ENCODE measurements at places on chromosomes 3 and 15. TPM values are rescaled to one million over a fixed set of nuclear protein-coding genes. Genes with fewer than 3 reads are reported as not detected.

GRCh38 chr15:85024509-85025336 is 43.1 kb downstream of the PDE8A start:
- H3K27me3 ChIP-seq: no peaks in the 10 kb centered on the region
- no peak for DNase-seq
- H3K36me3 ChIP-seq: no peaks in the 10 kb centered on the region
- H3K4me1 ChIP-seq: peaks cover 24% of the 10 kb centered on the region

- H3K4me3 ChIP-seq: no peak overlapping the region
- H3K27me3 ChIP-seq: no peaks in the 10 kb centered on the region
These were observed 15.7 kb downstream of the BHLHE40 start for GRCh38 chr3:4994823-4995499.

The PDZRN3 gene
- not detected for total RNA-seq

The PLSCR2 gene
- not detected for total RNA-seq

- no peak overlapping the region for H3K27ac ChIP-seq
- no peaks in the 10 kb centered on the region for H3K4me1 ChIP-seq
- DNase-seq: no peak
These were observed 166.0 kb downstream of the ARRDC4 start for GRCh38 chr15:98126326-98127085.

The NEO1 gene
- total RNA-seq: 6.5 TPM

The KBTBD12 gene
- not detected for total RNA-seq

DNA sequence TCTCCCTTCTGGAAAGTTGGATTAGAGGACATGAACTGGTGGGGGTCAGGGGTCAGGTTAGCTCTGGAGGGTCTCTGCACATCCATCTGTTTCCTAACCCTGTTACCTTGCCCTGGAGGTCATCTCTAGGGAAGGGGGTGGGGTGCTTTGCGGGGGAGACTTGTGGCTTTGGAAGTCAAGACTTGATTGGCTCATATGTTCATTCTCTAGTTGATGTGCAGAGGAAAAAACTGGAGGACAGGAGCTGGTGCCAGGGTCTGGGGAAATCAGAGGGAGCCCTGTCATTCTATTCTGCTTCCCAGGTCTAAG is 42.9 kb upstream of the ROPN1 start:
- no peak overlapping the region for H3K4me3 ChIP-seq
- peaks cover 44% of the 10 kb centered on the region for H3K27me3 ChIP-seq
- no peak for DNase-seq
- no peaks in the 10 kb centered on the region for H3K36me3 ChIP-seq
- H3K4me1 ChIP-seq: no peaks in the 10 kb centered on the region
- H3K27ac ChIP-seq: no peak overlapping the region

DNA sequence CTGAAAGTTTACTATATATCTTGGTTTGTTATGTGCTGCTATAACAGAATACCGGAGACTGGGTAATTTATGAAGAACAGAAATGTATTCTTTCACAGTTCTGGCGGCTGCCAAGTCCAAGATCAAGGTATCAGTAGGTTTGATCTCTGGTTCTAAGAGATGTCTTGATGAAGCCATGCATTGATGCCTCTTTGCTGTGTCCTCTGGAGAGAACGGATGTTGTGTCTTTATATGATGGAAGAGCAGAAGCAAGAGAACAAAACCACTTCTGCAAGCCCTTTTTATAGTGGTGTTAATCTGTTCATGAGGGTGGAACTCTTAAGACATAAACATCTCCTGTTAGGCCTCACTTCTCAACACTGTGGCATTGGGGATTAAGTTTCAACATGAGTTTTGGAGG is 62.7 kb downstream of the TCF12 start:
- no peak for DNase-seq
- H3K27me3 ChIP-seq: no peaks in the 10 kb centered on the region
- H3K4me3 ChIP-seq: no peak overlapping the region
- peaks cover 33% of the 10 kb centered on the region for H3K4me1 ChIP-seq
- H3K27ac ChIP-seq: no peak overlapping the region
- peaks cover 4% of the 10 kb centered on the region for H3K36me3 ChIP-seq

- H3K4me1 ChIP-seq: peaks cover 12% of the 10 kb centered on the region
- H3K36me3 ChIP-seq: no peaks in the 10 kb centered on the region
- no peaks in the 10 kb centered on the region for H3K27me3 ChIP-seq
- peak overlapping the region; percentile 38 for H3K27ac ChIP-seq
- no peak overlapping the region for H3K4me3 ChIP-seq
- DNase-seq: no peak
These were observed 35.9 kb downstream of the VGLL4 start for GRCh38 chr3:11607816-11608215.

The BUB1B gene
- total RNA-seq: 44.4 TPM

DNA sequence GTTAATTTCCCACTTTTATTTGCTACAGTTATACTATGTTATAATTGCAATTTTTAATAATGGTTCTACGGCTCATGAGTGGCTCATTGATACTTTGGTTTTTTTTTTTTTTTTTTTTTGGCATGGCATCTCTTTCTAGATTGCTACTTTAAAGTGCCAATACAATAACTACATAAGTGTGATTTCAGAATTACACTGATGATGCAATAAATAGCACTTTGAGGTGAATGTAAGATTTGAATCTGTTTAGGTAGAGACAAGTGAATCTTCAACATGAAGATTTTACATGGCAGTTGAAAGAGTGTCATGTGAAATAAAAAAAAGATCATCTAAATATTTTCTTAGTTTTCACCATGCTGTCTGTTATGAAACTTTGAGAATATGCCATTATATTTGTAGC is 75.7 kb downstream of the KBTBD8 start:
- H3K36me3 ChIP-seq: no peaks in the 10 kb centered on the region
- no peaks in the 10 kb centered on the region for H3K27me3 ChIP-seq
- DNase-seq: no peak
- no peak overlapping the region for H3K4me3 ChIP-seq

The STAC gene
- not detected for total RNA-seq

GRCh38 chr3:115396801-115397200 is 226.5 kb upstream of the GAP43 start:
- DNase-seq: no peak
- no peaks in the 10 kb centered on the region for H3K4me1 ChIP-seq
- no peak overlapping the region for H3K4me3 ChIP-seq
- H3K27ac ChIP-seq: no peak overlapping the region

DNA sequence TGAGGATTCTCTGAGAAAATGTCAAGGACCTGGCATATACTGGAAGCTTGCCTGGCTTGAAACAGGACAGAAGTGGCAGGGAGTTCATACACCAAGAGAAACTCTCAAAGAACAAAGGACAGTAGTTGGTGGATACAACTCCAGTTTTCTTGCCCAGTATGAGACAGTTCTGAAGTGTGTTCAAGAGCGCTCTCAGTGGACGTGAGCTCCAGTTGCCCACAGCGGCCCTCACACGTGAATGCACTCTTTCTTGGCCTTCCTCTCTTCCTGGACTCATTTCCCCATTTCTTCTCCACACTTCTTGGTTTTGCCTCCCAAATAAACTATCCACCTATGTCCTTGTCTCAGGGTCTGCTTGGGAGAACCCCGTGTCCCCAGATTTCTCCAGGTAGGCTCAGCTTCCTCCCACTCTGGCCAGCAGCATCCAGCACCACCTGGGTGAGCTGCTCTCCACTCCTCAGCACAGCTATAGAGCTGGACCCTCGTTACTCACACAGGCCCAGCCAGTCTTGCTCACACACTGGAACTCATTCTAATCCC is 54.5 kb downstream of the DCLK3 start:
- no peak overlapping the region for H3K27ac ChIP-seq
- no peak for DNase-seq
- H3K4me3 ChIP-seq: no peak overlapping the region
- H3K27me3 ChIP-seq: no peaks in the 10 kb centered on the region
- H3K4me1 ChIP-seq: no peaks in the 10 kb centered on the region

GRCh38 chr3:132417695-132418411 is 551 bp downstream of the DNAJC13 start:
- H3K4me3 ChIP-seq: peak overlapping the region; percentile 78
- peaks cover 13% of the 10 kb centered on the region for H3K4me1 ChIP-seq
- H3K27me3 ChIP-seq: no peaks in the 10 kb centered on the region
- peak overlapping the region; percentile 78 for H3K27ac ChIP-seq

- H3K27ac ChIP-seq: no peak overlapping the region
- peak; percentile 41 for DNase-seq
- peaks cover 33% of the 10 kb centered on the region for H3K4me1 ChIP-seq
- no peaks in the 10 kb centered on the region for H3K27me3 ChIP-seq
- H3K4me3 ChIP-seq: peak overlapping the region; percentile 38
- H3K36me3 ChIP-seq: no peaks in the 10 kb centered on the region
These were observed 161.3 kb upstream of the TLE3 start for GRCh38 chr15:70259028-70259424.

DNA sequence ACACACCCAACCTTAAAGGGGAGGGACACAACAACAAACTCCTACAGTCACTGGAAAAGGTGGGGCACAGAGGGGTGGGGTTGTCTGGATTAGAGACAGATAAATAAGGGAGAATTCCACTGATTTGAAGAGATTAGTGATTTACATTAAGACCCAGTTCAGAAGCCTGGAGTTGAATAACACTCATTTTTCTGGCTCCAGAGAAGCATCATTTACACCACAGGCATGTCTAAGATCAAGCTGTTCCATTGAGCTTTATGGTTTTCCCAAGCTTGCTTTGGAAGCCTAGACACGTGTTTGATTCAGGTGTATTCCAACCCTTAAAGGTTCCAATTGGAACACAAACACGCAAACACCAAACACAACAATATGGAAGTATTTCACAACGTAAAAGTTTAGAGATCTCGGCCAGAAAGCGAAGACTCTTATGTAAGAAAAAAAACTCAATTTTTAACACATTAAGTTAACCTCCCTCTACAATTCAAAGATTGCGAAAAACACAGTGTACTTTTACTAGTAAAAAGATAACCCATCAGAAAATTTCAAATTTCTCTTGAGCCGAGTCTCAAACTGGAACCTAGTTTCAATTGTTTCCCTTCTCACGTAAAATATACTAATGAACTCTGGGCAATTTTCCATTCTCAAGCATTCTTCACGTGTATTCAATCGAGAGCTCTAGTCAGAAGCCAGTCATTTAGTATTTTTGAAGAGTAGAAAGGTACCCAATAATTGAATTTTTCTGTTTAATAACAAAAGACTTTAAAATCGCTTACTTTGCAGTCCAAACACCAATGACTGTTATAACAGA is 2.1 kb downstream of the TRA2B start:
- H3K27ac ChIP-seq: peak overlapping the region; percentile 100
- peaks cover 6% of the 10 kb centered on the region for H3K36me3 ChIP-seq
- H3K4me3 ChIP-seq: peak overlapping the region; percentile 99
- H3K27me3 ChIP-seq: no peaks in the 10 kb centered on the region
- H3K4me1 ChIP-seq: peaks cover 44% of the 10 kb centered on the region

DNA sequence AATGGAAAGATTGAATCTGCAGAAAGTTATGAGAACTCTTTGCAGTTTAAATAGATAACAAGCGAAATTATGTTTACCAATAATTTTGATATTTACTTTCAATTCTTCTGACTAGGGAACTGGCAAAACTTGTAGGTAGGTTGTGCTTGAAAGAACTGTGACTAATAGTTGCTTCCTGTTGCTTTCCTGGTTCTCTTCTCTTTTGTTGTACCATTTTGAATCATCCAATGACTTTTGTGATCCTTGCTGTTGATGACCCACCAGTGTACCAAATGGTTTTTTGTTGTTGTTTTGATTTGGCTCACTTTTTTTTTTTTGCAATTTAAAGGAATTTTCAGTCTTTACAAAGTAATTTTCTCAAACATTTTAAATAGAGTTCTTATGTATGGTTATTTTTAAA is 64.9 kb upstream of the DCBLD2 start:
- no peaks in the 10 kb centered on the region for H3K36me3 ChIP-seq
- no peak for DNase-seq
- H3K27ac ChIP-seq: no peak overlapping the region
- H3K27me3 ChIP-seq: no peaks in the 10 kb centered on the region

GRCh38 chr15:69854001-69854400 is 243.7 kb downstream of the TLE3 start:
- peaks cover 16% of the 10 kb centered on the region for H3K4me1 ChIP-seq
- no peak overlapping the region for H3K27ac ChIP-seq
- DNase-seq: no peak

DNA sequence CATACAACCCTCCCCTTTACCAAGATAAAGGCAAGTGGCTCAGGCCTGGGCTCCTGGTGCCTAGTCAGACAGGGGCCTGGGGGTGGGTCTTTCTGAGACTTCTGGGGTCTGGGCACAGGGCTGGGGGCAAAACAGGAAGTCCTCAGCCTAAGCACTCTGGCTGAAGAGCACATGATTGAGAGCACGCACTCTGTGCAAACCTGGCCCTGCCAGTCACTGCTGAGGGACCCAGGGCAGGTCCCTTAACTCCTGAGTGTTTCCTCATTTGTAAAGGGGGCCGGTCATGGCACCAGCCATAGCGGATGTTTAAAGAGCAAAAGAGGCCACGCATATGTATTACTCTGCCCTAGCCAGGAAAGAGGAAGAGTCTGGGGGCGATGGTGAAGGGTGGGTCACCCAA is 16.0 kb downstream of the TKT start:
- H3K4me1 ChIP-seq: no peaks in the 10 kb centered on the region
- H3K27me3 ChIP-seq: no peaks in the 10 kb centered on the region
- no peak overlapping the region for H3K4me3 ChIP-seq
- DNase-seq: no peak

DNA sequence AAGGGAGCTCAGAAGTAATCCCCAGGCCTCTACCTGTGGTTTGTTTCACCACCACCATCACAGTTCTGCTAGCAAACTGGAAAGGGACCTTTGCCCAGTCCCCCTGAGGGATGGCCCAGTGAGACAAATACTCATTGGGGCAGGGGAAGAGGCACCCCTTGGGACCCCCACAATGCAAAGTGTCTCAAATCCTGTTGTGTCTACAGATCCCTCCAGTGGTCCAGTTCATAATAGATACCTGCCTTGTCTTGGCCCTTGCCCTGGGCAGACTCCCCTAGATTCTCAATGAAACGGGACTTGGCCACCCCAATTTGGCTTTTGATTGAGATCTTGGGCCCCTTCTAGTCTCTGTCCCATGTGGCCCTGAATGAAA is 43.8 kb upstream of the RAB6B start:
- no peaks in the 10 kb centered on the region for H3K4me1 ChIP-seq
- no peaks in the 10 kb centered on the region for H3K36me3 ChIP-seq
- H3K27ac ChIP-seq: no peak overlapping the region
- DNase-seq: no peak
- no peak overlapping the region for H3K4me3 ChIP-seq

The ARHGAP11A gene
- 106 TPM for total RNA-seq

- DNase-seq: no peak
- no peaks in the 10 kb centered on the region for H3K27me3 ChIP-seq
- no peak overlapping the region for H3K4me3 ChIP-seq
- H3K4me1 ChIP-seq: no peaks in the 10 kb centered on the region
These were observed 227.4 kb upstream of the STT3B start for GRCh38 chr3:31305340-31305739.

The ANKRD34C gene
- not detected for total RNA-seq

The NMNAT3 gene
- total RNA-seq: 2.1 TPM

GRCh38 chr3:177470197-177470941 is 273.1 kb upstream of the TBL1XR1 start:
- H3K4me3 ChIP-seq: no peak overlapping the region
- DNase-seq: no peak
- no peaks in the 10 kb centered on the region for H3K36me3 ChIP-seq
- H3K4me1 ChIP-seq: no peaks in the 10 kb centered on the region

The SPPL2A gene
- 105 TPM for total RNA-seq

- H3K4me3 ChIP-seq: no peak overlapping the region
- H3K36me3 ChIP-seq: no peaks in the 10 kb centered on the region
These were observed 18.4 kb upstream of the LRRK1 start for GRCh38 chr15:100900795-100901169.

The SAMD7 gene
- total RNA-seq: not detected

The ZMYND10 gene
- total RNA-seq: 1.3 TPM

GRCh38 chr3:119469418-119470189 is 841 bp downstream of the POGLUT1 start:
- peaks cover 26% of the 10 kb centered on the region for H3K4me1 ChIP-seq
- peaks cover 6% of the 10 kb centered on the region for H3K36me3 ChIP-seq
- DNase-seq: no peak
- H3K27ac ChIP-seq: peak overlapping the region; percentile 88
- no peaks in the 10 kb centered on the region for H3K27me3 ChIP-seq

- H3K36me3 ChIP-seq: no peaks in the 10 kb centered on the region
- no peaks in the 10 kb centered on the region for H3K4me1 ChIP-seq
- no peak for DNase-seq
These were observed 165.8 kb downstream of the MECOM start for GRCh38 chr3:169497567-169498257.
